Nucleus accumbens (tissue), 56 donors: ENCODE measurements at places on chromosomes 1 and 21.

GRCh38 chr1:200512191-200512590 lies 102.4 kb upstream of the ZNF281 start:
- no peak for DNase-seq

DNA sequence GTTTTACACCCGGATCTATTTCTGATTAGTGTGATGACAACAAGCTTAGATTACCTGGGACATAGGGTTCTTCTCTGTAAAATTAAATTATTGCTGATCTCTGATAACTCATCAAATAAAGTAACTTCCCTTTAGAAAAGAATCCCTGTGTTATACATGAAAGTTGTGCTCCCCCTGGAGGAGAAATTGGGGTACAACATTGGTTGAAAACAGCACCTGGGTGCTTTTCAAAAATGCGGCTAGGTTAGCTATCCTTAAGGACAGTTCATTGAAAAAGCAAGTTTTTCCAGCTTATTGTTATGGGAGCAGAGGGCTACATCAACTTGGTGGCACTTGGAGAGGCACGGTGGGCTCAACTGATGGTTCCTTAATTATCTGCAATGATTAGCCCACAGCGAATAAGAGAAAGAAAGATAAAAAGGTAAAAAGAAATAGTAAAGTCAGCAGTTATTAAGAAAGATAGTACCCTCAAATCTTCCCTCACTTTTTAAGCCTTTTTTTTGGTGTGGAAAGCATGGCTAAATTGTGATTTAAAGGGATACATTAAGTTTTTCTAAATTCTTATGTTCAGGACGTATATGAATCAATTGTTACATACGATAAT lies 97.8 kb downstream of the FMN2 start:
- DNase-seq, result no peak

- DNase-seq, result no peak
Measured at GRCh38 chr1:170284016-170284415, 138.3 kb downstream of the NTMT2 start.

DNA sequence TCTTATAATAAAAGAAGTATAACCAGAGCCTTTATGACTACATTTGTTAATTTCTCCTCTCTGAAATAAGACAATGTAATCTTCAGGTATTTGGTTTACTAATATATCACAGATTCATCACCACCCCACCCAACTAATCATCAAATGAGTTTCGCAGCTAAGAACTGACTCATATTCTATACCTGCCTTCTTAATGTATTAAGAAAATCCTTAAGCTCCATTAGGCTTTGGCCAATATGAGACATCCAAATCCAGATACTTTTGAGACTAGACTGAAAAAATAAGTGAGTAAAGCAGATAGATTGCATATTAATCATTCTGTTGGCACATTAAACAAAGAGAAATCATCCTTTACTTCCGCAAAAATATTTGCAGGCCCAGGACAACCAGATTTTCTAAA lies 18.7 kb upstream of the FMO2 start:
- no peak for DNase-seq

DNA sequence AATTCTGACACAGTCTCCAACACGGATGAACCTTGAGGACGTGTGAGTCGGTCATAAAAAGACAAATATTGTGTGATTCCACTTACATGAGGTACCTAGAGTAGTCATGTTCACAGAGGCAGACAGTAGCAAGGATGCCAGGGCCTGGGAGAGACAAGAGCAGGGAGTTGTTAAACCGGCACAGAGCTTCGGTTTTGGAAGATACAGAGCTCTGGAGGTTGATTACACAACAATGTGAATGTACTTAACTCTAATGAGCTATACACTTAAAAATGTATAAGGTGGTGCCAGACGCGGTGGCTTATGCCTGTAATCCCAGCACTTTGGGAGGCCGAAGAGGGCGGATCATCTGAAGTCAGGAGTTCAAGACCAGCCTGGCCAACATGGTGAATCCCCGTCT lies 37.8 kb upstream of the NEK2 start:
- DNase-seq, result no peak

DNA sequence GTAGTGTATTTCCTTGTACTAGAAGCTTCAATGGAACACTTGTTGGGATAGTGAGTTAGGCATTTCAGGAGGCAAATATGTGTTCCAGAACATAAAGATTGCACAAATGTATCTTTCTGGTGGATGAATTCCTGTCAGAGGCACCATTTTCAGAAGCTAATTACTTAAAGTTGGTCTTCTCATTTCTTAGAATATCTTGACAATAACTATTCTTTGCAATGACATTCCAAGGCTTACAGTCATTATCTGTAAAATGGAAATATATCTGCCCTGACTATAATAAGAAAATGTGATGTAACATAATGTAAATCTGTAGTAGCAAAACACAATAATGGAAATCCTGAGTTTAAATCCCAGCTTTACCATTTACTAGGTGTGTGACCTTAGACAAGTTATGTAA lies 2.7 kb downstream of the VCAM1 start:
- no peak for DNase-seq

- no peak for DNase-seq
Measured at GRCh38 chr1:214451596-214451995, 99.8 kb downstream of the PTPN14 start.

DNA sequence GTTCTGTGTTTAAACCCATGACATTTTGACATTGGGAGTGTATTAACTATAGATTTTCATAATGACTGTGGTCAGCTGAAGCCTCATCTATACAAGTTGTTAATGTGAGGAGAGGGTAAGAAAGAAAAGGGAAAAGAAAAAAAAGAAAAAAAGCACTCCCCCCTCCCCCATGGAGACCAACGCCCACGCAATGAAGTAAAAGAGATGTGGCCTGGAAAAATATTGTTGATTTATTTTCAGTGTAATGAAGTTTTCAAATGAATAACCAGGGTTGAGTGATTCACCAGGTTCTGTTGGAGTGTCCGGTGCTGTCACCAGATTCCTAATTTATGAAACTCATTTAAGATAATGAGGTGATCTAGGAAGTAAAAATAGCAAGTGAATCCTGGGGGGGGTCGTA lies 4.7 kb downstream of the RNF220 start:
- DNase-seq, result no peak

GRCh38 chr1:11053758-11054137 lies 6.1 kb downstream of the SRM start:
- DNase-seq, result no peak

GRCh38 chr21:45164124-45164511 lies 89.7 kb downstream of the ADARB1 start:
- no peak for DNase-seq

DNA sequence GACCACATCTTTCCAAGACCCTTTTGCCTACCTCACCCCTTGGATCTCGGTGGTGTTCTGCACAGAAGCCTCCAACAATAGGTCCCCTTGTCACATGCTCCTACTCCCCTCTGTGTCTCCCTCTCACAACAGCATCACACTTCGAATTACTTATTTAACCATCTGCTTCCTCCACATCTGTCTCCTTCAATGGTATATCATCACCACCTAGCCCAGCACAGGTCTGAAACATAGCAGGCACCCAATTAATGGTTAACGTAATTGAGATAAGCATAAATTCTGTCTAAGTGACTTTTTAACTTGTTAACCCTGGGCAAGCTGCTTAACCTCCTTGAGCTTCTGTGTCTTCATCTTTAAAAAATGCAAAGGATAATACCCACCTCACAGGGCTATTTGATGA lies 100.3 kb upstream of the BARHL2 start:
- DNase-seq, result no peak

- no peak for DNase-seq
Measured at GRCh38 chr1:72366466-72366865, 84.1 kb upstream of the NEGR1 start.

GRCh38 chr1:203937678-203938330 lies 76.4 kb downstream of the SNRPE start:
- DNase-seq, result no peak

DNA sequence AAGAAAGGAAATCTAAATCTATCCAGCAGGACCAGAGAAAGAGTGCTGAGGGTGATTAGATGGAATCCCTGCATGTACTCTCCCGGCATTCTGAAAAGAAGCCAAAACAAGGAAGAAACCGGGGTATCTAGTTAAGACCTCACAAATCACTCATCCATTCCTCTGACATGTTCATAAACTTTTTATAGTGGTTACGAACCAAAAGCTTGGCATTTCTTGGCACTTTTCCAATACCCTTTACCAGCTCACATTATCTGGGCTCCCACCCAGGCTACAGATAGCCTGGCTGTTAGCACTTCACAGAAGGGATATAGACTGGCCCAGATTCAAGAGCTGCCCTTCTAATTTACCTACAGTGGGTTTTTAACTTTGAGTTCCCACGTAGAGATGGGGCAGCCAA lies 1.8 kb upstream of the C1orf74 start:
- no peak for DNase-seq

GRCh38 chr21:34797201-34797525 lies 128.4 kb downstream of the CLIC6 start:
- DNase-seq, result no peak

DNA sequence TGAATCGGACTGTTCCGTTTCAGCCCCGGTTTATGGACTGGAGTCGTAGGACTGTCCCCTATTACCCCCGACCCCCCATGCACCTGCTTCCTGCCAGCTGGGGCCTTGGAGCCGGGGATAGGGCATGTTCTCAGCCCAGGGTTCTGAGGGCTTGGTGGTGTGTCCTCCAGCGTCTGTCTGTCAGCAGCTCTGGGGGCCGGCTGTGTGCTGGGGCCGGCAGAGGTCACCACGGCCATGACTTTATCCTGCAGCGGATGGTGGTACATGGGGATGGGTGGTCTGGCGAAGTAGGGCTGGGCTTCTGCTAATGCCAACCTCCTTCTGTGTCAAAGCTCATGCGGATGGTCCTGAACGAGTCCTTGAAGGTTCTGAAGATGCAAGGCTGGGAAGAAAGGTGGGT lies 5.5 kb downstream of the RRP1 start:
- no peak for DNase-seq

GRCh38 chr1:115071012-115071664 lies 18.2 kb downstream of the TSPAN2 start:
- no peak for DNase-seq

DNA sequence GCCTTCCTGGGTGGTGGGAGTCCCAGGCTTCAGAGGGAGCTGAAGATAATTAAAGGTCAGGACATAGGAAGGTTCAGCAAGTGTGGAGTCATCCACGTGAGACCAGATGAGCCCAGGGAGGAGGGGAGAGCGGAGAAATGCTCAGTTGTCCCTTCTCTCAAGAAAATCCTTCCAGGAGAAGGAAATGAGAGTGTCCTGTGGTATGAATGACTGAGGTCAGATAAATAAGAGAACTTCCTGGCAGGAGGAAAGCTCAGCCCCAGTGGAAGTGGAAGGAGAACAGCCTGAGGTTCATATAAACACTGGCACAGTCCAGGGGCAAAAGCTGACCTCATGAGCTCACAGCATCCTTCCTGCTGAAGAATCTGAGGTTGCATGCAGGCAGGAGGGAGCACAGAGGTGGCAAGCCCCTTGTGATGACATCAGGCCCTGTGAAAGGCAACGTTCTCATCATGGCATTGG lies 97.6 kb downstream of the NAV1 start:
- no peak for DNase-seq

GRCh38 chr1:89001510-89001909 lies 9.1 kb upstream of the KYAT3 start:
- no peak for DNase-seq

DNA sequence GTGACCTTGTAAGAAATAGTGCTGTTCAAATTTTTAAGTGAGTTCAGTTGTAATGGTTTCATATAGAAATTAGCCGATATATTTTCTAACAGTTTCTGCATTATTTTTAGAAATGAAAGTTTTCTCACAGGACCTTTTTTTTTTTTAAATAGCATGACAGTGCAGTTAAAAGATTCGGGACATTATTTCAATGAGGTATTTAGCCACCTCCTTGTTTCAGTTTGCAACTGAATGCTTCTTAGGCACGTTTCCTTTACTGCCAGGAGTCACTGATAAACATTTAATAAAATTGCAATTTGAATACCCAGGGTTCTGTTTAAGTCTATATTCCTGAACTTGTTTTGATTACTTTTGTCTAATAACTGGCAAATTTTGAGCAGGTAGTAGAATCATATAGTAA lies 304.7 kb downstream of the TM2D1 start:
- no peak for DNase-seq

GRCh38 chr1:204454476-204454875 lies 40.1 kb downstream of the PIK3C2B start:
- no peak for DNase-seq

GRCh38 chr1:26363549-26364448 lies 8.8 kb downstream of the ZNF683 start:
- no peak for DNase-seq

GRCh38 chr1:59308839-59309238 lies 11.9 kb downstream of the FGGY start:
- DNase-seq, result no peak

DNA sequence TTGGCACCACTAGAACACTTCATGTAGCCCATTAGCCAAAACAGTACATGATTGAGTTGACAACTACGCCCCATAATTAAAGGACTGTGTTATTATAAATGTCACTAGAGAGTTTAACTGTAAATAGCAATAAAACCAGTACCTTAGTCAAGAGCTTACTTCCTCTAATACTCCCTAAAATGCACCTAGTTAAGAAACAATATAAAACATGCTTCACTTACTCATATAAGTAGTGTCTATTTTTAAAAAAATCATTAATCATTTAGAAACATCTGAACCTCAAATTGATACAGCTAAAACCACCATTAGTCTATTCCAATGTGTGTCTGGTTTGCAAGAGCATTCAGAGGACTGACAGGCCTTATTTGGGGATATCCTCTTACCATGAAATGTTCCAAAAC lies 25.3 kb downstream of the PTP4A2 start:
- DNase-seq, result no peak

DNA sequence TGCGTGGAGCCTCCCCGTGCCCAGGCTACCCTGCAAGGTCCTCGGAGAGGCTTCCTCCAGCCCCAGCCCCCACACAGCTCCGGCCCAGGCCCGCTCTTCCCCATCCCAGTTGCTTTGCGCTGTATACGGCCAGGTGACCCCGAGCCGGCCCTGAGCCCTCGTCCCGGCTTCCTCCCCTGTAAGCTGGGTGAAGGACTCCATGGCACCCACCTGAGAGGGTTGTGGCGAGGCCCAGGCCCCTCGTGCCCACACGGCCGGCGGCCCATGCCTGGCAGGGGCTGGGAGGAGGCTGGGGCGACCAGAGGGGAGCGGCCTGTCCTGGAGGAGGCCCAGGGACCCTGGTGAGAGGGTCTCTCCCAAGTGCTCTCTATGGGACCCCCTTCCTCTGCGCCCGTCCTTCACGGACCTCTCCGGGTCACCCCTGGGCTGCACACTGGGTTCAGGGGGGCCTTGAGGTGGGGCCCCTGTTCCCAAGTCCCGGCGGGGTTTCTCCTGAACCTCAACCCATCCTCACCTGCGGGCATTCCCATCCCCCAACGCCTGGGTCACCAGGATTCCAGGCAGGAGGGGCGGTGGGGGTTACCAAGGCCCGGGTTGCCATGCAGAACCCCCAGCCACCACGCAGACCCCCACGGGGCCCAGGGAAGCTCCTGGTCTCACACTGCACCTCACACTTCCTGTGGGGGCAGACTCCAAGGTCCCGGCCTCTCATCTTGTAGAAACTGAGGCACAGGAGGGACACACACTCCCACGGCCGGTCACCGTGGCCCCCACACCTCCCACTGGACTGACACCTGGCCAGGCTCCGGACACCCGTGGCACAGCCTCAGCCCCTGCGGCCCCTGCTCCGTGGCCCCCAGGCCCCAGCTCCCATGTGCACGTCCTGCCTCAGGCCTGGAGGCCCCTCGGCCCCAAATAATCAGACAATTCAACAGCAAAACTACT lies 25.2 kb downstream of the COL6A1 start:
- no peak for DNase-seq

- DNase-seq, result no peak
Measured at GRCh38 chr1:202615501-202616354, 94.5 kb downstream of the SYT2 start.
